RCC 7860 (cell line): ENCODE measurements at places on chromosomes 12 and 14.
A peak's percentile ranks its signal among the peaks of the same experiment; 100 is the strongest.

DNA sequence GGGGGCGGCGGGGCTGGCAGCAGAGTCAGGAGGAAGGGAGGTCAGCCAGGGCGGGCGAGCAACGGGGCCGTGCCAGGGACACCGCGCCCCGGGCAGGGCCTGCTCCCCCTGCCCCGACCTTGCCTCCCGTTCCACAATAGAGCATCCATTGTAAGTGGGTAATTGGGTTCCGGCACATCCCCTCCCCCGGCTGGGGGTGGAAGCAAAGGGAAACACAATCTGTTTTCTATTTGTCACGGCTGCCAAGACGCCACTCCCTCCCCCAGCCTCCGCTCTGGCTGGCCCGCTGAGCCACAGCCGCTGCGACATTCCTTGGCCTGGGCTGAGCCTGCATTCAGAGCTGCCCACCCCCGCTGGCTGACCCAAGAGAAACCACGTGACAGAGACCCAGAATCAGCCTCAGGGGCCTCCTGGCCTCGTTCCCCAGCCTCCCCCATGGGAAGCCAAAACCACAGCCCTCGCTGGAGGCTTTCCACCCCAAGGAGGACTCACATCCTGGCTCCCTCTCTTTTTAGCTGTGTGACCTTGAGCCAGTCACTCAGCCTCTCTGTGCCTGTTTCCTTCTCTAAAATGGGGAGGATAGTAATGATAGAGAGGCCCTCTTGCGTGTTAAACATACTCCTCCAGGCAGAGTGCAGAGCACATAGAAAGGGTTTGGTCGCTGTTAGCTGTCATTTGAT lies 117.6 kb downstream of the SCARB1 start:
- DNase-seq = peak; percentile 84

DNA sequence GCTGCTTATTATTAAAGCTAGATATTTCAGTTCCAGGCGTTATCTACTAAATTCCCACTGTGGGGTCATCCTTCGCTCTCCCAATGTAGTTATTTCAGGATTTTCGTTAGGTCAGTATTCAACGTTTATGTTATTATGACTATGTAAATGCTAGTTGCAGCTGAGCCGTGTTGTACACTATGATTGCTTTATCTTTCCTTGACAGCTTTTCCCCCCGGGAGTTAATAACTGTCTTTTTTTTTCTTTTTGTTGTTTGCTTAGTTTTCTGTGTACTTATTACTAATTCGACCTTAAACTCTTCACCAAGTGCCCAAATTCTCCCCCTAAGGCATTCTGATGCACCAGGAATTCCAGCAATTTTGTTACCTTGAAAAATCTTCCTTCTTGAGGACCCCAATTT lies 48.5 kb downstream of the SUDS3 start:
- no peak for DNase-seq

DNA sequence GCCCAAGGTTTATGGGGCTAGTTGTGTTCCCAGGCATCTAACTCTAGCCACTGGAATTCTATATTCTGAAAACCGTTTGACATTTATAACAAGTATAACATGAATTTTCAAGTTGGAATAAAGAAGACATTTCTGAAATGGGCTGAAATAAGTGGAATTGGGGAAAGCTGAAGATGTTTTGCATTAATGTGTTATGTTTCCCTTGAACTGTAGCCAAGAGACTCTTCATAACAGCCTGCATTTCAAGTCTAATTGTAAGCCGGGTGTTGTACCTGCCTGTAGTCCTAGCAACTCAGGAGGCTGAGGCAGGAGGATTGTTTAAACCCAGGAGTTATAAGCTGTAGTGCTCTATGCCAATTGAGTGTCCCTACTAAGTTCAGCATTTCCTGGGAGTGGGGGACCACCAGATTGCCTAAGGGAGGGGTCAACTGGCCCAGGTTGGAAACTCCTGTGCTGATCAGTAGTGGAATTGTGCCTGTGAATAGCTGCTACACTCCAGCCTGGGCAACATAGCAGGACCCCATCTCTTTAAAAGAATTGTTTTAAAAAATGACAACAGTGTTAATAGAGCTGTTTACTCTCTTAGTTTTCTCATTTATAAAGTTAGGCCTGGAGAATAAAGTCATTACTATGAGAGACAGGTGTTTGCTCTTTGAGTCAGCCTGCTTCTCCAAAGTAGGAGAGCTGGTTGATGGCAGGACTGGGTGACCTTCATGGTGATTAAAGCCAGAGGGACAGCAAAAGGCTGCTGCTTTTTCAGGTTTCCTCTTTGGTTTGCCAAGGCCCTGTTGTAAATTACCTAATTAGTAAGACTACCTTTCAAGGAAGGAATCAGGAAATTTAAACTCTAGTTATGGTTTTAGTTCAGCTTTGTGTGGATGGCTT lies 483.6 kb upstream of the RGS6 start:
- DNase-seq = no peak

- no peak for DNase-seq
These were observed 32.8 kb downstream of the TC2N start for GRCh38 chr14:91834571-91834970.

- no peak for DNase-seq
These were observed 68.1 kb downstream of the TTC9 start for GRCh38 chr14:70709726-70710382.

- no peak for DNase-seq
These were observed 118.4 kb upstream of the EVL start for GRCh38 chr14:99946652-99947489.
